ENCODE measurements at places on chromosomes 11 and 22. TPM values are rescaled to one million over a fixed set of nuclear protein-coding genes. Genes with fewer than 3 reads are reported as not detected.

DNA sequence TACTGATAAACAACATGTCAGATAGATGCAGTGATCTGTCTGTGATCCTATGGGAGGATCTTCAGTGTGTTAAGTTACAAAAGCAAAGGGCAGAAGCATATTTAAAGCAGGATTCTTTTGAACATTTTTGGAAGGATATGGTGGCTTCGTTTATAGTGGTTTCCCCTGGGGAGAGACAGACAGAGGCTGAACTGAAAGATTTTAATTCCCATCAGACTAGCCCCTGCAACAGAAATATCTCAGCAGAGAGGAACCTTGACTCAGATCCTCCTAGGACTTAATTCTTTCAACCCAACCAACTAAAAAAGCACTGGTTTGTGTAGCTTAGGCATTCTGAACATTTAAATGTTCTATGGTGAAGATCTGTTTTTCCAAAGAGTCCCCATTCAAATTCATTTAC lies 5.7 kb downstream of the CLTCL1 start:
- peaks cover 14% of the 10 kb centered on the region for H3K4me1 ChIP-seq
- H3K4me3 ChIP-seq, result no peak overlapping the region
- DNase-seq, result no peak
- no peaks in the 10 kb centered on the region for H3K36me3 ChIP-seq
- H3K27me3 ChIP-seq, result peaks cover 17% of the 10 kb centered on the region

DNA sequence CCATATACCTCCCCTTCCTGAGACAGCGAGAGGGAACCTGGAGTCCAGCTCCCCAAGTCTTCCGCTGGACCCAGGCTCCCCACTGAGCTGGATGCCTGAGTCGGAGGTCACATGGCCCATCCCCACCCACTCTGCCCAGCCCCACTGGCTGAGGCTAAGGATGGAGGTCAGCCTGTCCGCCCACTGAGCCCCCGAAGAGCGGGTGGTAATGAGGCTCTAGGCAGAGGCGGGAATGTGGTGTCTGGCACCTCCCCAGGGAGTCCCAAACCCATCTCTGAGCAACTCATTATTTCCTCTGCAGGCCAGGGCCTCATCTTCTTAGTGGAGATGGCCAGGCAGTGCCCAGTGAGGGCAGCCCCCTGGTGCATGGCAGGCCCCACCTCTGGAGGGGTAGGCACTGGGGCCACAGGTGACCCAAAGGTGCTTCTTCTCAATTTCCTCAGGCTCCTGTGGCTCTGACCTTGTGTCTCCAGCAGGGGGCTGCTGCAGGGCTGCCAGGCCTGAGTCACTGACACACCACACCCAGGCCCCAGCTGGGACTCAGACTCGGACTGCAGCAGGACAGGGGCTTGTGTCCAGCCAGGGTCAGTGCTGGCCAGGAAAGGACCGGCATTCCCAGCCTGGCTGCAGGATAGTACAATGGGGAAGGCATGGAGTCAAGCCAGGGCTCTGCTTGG lies 10.2 kb upstream of the PDE2A start:
- H3K4me1 ChIP-seq, result peaks cover 10% of the 10 kb centered on the region
- H3K27ac ChIP-seq, result no peak overlapping the region
- no peak overlapping the region for H3K4me3 ChIP-seq
- H3K27me3 ChIP-seq, result peaks cover 18% of the 10 kb centered on the region

The OR5A2 gene
- not detected for total RNA-seq

- H3K4me3 ChIP-seq, result no peak overlapping the region
- no peak overlapping the region for H3K27ac ChIP-seq
- H3K27me3 ChIP-seq, result peaks cover 41% of the 10 kb centered on the region
- H3K4me1 ChIP-seq, result peaks cover 17% of the 10 kb centered on the region
Observed at GRCh38 chr11:128575174-128575960, 12.0 kb downstream of the ETS1 start.

DNA sequence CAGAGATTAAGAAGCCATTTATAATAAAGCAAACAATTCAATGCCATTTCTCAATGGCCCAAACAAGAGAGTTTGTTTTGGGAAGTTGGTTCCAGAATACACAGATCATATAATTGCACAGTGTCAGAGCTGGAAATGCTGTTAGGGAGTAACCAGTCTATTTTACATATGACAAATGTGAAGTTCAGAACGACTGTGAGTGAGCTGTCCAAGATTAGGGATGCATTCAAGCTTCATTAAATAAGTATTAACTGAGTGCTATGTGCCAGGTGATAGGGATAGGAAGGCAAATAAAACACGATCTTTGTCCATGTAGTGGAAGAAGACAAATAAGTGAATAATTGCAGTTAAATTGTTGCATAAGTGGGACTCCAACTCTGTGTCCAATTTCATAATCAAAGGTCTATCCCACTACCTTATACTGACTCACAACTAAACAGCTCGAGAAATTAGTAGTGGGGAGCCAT lies 33.1 kb upstream of the PICALM start:
- no peaks in the 10 kb centered on the region for H3K27me3 ChIP-seq
- no peak for DNase-seq
